ENCODE measurements at places on chromosomes 1 and 21. TPM values are rescaled to one million over a fixed set of nuclear protein-coding genes. Genes with fewer than 3 reads are reported as not detected.
A peak's percentile ranks its signal among the peaks of the same experiment; 100 is the strongest.

- H3K27ac ChIP-seq: peak overlapping the region; percentile 99
- H3K36me3 ChIP-seq: peaks cover 15% of the 10 kb centered on the region
- H3K4me3 ChIP-seq: peak overlapping the region; percentile 97
- no peaks in the 10 kb centered on the region for H3K27me3 ChIP-seq
- peaks cover 51% of the 10 kb centered on the region for H3K4me1 ChIP-seq
- DNase-seq: peak; percentile 64
Observed at GRCh38 chr1:173475564-173476196, 1.5 kb upstream of the PRDX6 start.

DNA sequence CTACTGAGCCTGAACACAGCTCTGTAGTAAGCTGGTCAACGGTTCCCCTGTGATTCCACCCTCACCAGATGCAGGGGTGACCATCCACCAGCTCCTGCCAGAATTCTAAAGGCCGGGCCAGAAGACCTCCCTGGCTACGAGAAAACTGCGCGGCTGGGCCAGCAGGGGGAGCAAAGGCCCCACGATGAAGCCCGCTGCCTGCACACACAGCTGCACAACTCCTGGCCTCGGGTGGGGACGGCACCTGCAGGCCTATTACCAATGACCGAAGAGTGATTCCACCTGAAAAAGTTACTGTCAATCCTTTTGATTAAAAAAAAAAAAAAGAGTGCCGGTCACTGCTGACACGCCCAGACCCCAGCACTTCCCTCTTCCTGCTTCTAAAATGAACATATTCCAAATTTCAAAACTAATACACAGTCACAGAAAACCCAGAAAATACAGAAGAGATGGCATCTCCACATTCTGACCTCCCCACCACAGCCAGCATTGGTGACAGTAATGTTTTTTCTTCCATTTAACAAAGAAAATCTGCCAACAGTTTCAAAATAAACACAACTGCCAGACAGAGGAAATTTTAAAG is 49.8 kb upstream of the RIPK4 start:
- peaks cover 9% of the 10 kb centered on the region for H3K4me1 ChIP-seq
- DNase-seq: peak; percentile 27
- no peak overlapping the region for H3K4me3 ChIP-seq

DNA sequence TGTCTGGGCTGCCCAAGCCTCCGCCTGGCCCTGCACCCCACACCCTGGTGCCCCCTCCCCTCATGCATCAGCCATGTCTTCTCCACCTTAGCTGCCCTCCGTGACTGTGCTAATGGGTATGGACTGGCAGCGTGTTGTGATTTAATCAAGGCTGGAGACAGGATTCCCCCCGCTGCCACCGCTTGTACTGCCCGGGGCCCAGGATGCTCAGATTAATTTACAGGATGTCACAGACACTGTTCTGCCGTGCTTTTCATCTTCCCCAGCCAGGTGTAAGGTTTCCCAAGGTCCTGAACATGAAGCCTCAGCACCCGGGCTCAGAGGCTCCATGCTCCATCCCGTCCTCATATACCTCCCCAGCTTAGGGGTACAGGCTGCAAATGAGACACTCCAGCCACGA is 66.3 kb downstream of the TAS1R2 start:
- no peak overlapping the region for H3K27ac ChIP-seq
- peaks cover 76% of the 10 kb centered on the region for H3K27me3 ChIP-seq
- H3K36me3 ChIP-seq: no peaks in the 10 kb centered on the region
- no peak for DNase-seq

GRCh38 chr1:228226141-228226874 is 18.5 kb downstream of the OBSCN start:
- peak overlapping the region; percentile 93 for H3K27ac ChIP-seq
- peaks cover 6% of the 10 kb centered on the region for H3K36me3 ChIP-seq
- H3K4me3 ChIP-seq: no peak overlapping the region

- H3K27me3 ChIP-seq: no peaks in the 10 kb centered on the region
- DNase-seq: peak; percentile 54
- peaks cover 17% of the 10 kb centered on the region for H3K4me1 ChIP-seq
- H3K4me3 ChIP-seq: no peak overlapping the region
Observed at GRCh38 chr21:35511696-35512162, 462.6 kb upstream of the RUNX1 start.

- H3K4me1 ChIP-seq: peaks cover 17% of the 10 kb centered on the region
- no peaks in the 10 kb centered on the region for H3K36me3 ChIP-seq
- no peaks in the 10 kb centered on the region for H3K27me3 ChIP-seq
- H3K27ac ChIP-seq: no peak overlapping the region
- DNase-seq: peak; percentile 54
Observed at GRCh38 chr1:204725821-204726448, 40.4 kb upstream of the LRRN2 start.

DNA sequence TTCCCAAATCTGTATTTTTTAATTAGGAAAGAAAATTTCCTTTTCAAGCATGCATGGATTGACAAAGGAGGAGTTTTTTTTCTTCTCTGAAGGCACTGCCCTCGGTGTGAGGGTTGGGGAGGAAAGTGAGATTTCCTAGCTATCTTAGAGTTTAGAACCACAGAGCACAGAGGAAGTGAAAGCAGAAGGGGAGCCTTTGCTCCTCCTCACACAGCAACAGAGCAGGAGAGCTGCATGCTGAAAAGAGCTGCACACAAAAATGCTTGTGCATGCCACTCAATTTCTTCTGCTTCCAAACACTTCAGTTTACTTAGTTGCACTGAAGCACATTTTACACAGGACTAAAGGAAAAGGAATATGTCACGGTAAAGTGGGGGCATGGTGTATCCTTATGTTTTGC is 308.1 kb downstream of the GPATCH2 start:
- peaks cover 18% of the 10 kb centered on the region for H3K27me3 ChIP-seq
- DNase-seq: no peak
- no peak overlapping the region for H3K4me3 ChIP-seq

- no peaks in the 10 kb centered on the region for H3K36me3 ChIP-seq
- DNase-seq: no peak
- peaks cover 21% of the 10 kb centered on the region for H3K4me1 ChIP-seq
- no peak overlapping the region for H3K4me3 ChIP-seq
- H3K27me3 ChIP-seq: no peaks in the 10 kb centered on the region
Observed at GRCh38 chr1:247400685-247401084, 15.3 kb upstream of the NLRP3 start.

DNA sequence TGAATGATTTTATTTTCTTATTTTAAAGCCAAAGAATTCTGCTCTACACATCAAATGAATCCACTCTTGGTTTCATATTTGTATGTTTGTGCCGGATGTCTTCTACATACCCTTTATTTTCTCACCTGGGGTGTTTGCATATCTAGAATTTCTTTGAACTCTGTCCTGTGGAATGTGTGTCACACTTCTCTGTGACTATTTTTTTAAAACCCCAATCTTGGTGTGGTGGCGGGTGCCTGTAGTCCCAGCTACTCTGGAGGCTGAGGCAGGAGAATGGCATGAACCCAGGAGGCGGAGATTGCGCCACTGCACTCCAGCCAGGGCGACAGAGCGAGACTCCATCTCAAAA is 35.4 kb downstream of the CENPF start:
- H3K4me1 ChIP-seq: no peaks in the 10 kb centered on the region
- peak overlapping the region; percentile 22 for H3K27ac ChIP-seq
- no peak for DNase-seq

- H3K36me3 ChIP-seq: no peaks in the 10 kb centered on the region
- H3K27ac ChIP-seq: no peak overlapping the region
- peaks cover 5% of the 10 kb centered on the region for H3K4me1 ChIP-seq
Observed at GRCh38 chr1:74392840-74393239, 119.6 kb downstream of the LRRC53 start.

- H3K4me3 ChIP-seq: peak overlapping the region; percentile 57
- no peaks in the 10 kb centered on the region for H3K27me3 ChIP-seq
- peaks cover 44% of the 10 kb centered on the region for H3K4me1 ChIP-seq
- no peaks in the 10 kb centered on the region for H3K36me3 ChIP-seq
- peak; percentile 72 for DNase-seq
Observed at GRCh38 chr21:41684381-41685245, 82.2 kb downstream of the RIPK4 start.

- H3K36me3 ChIP-seq: no peaks in the 10 kb centered on the region
- H3K27ac ChIP-seq: no peak overlapping the region
- DNase-seq: peak; percentile 32
- no peaks in the 10 kb centered on the region for H3K4me1 ChIP-seq
- H3K4me3 ChIP-seq: no peak overlapping the region
Observed at GRCh38 chr1:95953015-95953414, 719.0 kb downstream of the RWDD3 start.

- no peak overlapping the region for H3K27ac ChIP-seq
- no peaks in the 10 kb centered on the region for H3K27me3 ChIP-seq
- H3K4me3 ChIP-seq: no peak overlapping the region
- peak; percentile 84 for DNase-seq
Observed at GRCh38 chr1:47934243-47934805, 62.9 kb downstream of the TRABD2B start.

DNA sequence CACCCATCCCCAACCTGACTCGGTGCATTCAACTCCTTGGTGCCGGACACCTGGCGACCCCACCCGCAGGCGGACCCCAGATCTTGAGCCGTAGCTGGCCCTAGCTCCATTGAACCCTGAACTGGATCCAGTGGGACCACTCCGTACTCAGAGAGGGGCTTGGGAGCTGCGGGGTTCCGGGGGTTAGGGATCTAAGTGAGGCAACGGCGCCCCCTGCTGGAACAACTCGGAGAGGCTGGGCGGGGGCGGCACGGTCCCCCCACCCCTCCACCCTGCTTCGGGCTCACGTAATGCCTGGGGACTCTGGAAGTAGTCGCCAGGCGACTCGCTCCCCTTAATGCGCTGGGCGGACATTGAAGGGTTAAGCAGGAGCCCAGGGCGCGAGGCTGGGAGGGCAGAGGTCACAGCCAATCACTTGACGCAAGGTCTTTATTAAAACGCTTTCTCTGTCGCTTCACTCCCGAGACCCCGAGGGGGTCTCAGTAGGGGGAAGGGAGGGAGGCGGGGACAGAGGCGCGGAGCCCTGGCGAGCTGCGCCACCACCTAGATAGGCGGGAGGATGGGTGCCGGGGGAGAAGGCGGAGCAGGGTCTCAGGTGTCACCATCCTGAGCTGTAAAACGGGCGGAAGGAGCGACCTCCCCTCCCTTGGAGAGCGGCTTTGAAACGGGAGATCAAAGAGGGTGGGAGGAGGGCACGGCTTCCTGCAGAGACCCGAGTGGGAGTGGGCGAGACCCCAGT is 704 bp upstream of the CRABP2 start:
- H3K27ac ChIP-seq: no peak overlapping the region
- peak overlapping the region; percentile 30 for H3K4me3 ChIP-seq
- no peaks in the 10 kb centered on the region for H3K27me3 ChIP-seq
- H3K36me3 ChIP-seq: no peaks in the 10 kb centered on the region

DNA sequence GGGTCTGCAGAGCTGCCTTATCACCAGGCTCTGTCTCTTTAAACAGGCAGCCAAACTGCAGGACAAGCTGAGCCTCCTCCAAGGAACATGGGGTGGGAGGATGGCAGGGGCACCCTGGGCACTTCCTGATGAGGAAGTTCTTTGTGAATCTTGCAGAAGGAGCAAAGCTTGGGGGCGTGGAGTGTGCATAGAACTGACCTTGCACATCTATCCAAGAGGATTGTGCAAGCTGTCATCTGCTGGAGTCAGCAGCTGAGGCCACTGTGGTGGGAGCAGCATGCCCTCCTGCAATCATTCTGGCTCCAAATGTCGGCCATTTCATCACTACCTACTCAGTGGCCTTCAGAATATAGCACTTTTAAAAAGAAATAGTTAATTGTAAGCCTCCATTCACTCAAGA is 182.2 kb downstream of the AJAP1 start:
- peaks cover 10% of the 10 kb centered on the region for H3K36me3 ChIP-seq
- DNase-seq: no peak
- H3K4me1 ChIP-seq: no peaks in the 10 kb centered on the region
- H3K27ac ChIP-seq: no peak overlapping the region
- no peaks in the 10 kb centered on the region for H3K27me3 ChIP-seq
- no peak overlapping the region for H3K4me3 ChIP-seq

DNA sequence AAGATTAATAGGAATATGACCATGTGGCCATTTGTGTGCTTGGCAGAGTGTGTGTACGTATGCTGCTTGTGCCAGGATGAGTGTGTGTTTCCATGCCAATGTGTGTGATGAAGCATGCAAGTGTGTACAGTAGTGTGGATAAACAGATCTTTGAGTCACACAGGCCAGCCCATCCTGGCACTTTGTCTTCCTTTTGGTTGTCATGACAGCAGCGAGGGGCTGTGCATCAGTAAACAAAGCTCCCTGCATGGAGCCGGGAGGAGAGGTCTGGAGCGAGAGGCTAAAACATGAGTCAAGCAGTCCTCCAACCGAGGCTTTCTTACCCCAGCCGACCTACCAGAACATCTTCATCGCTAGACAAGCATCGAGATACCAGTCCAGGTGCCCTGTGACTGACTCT is 221.2 kb downstream of the CACNA1E start:
- no peak overlapping the region for H3K27ac ChIP-seq
- no peaks in the 10 kb centered on the region for H3K36me3 ChIP-seq
- H3K27me3 ChIP-seq: peaks cover 54% of the 10 kb centered on the region
- no peak for DNase-seq

- H3K27me3 ChIP-seq: no peaks in the 10 kb centered on the region
- H3K27ac ChIP-seq: no peak overlapping the region
- H3K4me1 ChIP-seq: no peaks in the 10 kb centered on the region
Observed at GRCh38 chr1:188089461-188089860, 1260.7 kb downstream of the PLA2G4A start.

DNA sequence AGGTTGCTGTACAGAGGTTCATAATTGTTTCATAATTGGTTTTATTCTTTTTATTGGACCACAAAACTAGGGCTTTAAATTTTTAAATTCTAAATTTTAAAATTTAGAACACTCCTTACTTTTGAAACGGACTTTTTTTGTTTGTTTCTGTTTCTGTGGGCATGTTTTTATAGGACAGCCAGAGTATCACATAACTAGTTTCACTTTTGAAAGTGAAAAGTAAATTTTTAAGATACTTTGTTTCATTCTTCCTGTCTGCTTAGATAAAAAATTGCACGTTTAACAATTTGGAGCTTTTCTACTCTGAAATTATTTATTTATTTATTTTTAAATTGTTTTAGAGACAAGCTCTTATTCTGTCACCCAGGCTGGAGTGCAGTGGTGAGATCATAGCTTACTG is 29.7 kb downstream of the MDM4 start:
- no peak overlapping the region for H3K4me3 ChIP-seq
- DNase-seq: no peak
- no peak overlapping the region for H3K27ac ChIP-seq
- H3K36me3 ChIP-seq: peaks cover 99% of the 10 kb centered on the region
- no peaks in the 10 kb centered on the region for H3K27me3 ChIP-seq

GRCh38 chr21:42769820-42770716 is 109.3 kb downstream of the WDR4 start:
- H3K27ac ChIP-seq: no peak overlapping the region
- H3K4me1 ChIP-seq: no peaks in the 10 kb centered on the region
- no peak overlapping the region for H3K4me3 ChIP-seq
- peaks cover 37% of the 10 kb centered on the region for H3K27me3 ChIP-seq
- DNase-seq: no peak

- no peaks in the 10 kb centered on the region for H3K27me3 ChIP-seq
- H3K27ac ChIP-seq: no peak overlapping the region
- no peak overlapping the region for H3K4me3 ChIP-seq
- peak; percentile 60 for DNase-seq
- peaks cover 83% of the 10 kb centered on the region for H3K36me3 ChIP-seq
Observed at GRCh38 chr21:34822942-34823341, 154.1 kb downstream of the CLIC6 start.

GRCh38 chr1:79497193-79497773 is 490.8 kb upstream of the ADGRL4 start:
- H3K36me3 ChIP-seq: no peaks in the 10 kb centered on the region
- peak; percentile 53 for DNase-seq
- H3K4me3 ChIP-seq: no peak overlapping the region
- H3K4me1 ChIP-seq: no peaks in the 10 kb centered on the region
- no peak overlapping the region for H3K27ac ChIP-seq
- no peaks in the 10 kb centered on the region for H3K27me3 ChIP-seq

The CD1E gene
- total RNA-seq: not detected

The LDLRAD1 gene
- not detected for total RNA-seq

The PHF13 gene
- total RNA-seq: 10.3 TPM

The TMCC2 gene
- total RNA-seq: 0.54 TPM

The FMO3 gene
- not detected for total RNA-seq

The RHEX gene
- not detected for total RNA-seq

The VANGL2 gene
- 0.26 TPM for total RNA-seq

The ANKRD45 gene
- total RNA-seq: 0.42 TPM

The ELAVL4 gene
- not detected for total RNA-seq

The RNU1-3 gene
- 1,539 TPM for total RNA-seq

All from MCF 10A (cell line).